Left renal cortex interstitium (tissue), 4 donors: ENCODE measurements at places on chromosomes 3 and 15.

- DNase-seq, result no peak
Observed at GRCh38 chr15:85741021-85741421, 53.7 kb downstream of the KLHL25 start.

GRCh38 chr3:138051947-138052802 is 42.2 kb downstream of the CLDN18 start:
- DNase-seq, result no peak

DNA sequence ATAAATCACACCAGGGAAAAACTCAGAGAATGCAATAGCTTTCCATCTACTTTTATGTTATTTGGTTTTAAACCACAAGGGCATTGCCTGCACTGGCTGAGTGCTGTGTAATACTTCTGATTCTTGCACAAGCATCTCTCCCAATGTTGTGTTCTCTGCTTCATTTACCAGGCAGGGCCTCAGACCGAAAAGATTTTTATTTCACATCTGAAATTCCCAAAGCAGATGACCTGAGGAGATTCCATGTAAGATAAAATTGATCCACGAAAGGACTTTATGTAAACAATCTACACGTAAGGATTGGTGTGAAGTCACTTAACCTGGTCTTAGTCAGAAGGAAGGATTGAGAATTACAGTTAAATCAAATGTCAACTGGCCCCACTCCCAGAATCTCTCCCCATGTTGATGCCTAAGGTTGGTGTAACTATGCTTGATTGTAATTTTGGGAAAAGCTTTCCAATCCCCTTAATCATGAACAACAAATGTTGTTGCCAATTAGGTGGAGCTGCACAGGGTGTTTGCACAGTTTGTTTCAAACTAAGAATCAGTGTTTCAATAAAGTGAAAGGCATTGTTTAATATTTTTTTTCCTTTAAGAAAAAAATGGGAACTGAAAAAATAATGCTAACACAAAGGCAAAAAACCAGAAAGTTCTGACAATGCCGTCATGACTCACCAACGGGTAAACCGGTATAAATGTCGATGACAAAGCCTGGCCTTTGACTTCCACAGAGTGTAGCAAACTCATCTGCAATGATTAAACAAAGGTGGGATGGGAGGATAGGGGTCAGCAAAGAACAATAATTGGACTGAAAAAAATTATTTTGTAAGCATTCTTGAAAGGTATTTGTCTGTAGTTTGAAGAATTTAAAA is 128.6 kb downstream of the DUT start:
- no peak for DNase-seq

DNA sequence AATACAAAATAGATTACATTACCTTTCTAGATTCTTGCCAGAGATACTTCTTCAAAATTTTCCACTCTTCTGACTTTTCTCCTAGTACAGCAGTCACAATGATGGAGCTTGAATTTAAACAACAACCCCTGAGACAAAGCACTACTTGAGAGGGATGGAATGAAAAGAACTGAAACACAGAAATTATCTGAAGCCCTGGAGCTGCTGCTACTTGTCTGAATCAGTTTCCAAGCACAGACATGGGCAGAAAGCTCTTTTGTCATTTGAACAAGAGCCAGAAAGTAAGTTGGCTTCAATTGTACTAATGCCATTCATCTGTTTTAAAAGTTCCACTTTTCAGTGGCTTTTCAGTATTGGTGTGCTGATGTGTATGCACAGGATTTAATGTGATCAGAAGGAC is 718.5 kb upstream of the ARPP21 start:
- no peak for DNase-seq

GRCh38 chr3:48402907-48403306 is 27.0 kb downstream of the PLXNB1 start:
- DNase-seq, result no peak

DNA sequence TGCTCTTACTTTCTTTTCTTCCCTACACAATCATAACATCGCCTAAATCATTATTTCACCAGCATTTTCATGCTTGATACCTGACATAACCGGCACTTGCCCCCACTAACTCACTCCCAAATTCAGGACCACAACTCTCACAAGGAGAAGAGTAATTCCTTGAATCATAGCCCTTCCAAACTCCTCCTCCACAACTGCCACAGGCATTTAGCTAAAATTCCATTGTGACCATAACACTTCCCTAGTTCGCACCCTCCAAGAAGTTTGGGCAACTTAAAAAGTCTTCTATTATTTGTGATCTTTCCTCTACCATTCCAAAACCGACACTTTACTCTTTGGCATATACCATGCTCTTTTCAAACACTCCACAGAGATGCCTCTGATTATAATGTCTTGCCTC is 59.4 kb upstream of the XRN1 start:
- DNase-seq, result no peak

GRCh38 chr3:114644367-114644766 is 350.5 kb downstream of the TIGIT start:
- DNase-seq, result no peak

- no peak for DNase-seq
Observed at GRCh38 chr3:35654476-35654875, 15.2 kb downstream of the ARPP21 start.

DNA sequence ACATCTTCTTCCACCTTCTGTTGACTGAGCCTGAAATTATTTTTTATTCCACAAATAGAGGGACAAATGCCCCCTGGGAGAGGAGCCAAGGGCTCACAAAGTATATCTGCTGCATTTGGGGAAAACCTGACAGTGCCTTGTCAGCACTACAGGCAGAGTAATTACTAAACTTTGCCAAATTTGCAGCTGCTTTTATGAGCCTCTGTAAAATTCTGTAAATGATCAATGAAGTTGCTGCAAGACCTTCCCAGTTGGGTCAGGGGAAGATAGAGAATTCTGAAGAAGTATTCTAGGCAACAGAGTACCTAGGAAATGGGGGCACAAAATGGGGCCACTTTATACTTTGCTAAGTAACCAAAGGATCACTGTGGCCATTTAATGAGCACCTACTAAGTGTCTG is 10.5 kb downstream of the GHSR start:
- DNase-seq, result no peak

GRCh38 chr15:68349151-68349550 is 71.6 kb downstream of the FEM1B start:
- DNase-seq, result no peak

DNA sequence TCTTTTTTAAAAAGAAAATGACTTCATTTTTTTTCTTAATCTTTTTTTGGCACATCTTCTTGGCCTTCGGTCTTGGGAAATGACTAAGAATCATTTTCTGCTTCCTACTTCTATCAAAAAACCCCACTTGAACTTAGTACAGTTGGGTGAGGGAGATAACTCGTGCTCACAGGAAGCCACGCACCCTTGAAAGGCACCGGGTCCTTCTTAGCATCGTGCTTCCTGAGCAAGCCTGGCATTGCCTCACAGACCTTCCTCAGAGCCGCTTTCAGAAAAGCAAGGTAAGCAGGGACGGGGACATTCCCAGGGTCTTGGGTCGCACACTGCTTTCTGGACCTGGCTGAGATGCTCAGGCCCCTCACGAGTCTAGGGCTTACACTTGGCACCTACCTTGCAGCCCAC is at the start of gene CCR4:
CCR4 (plus strand) TSS at position 235 of the 402 bp plus-strand sequence. CDS start 1,779 bp downstream, outside the sequence.
- DNase-seq, result no peak
